ENCODE measurements at places on chromosomes 3 and 15.

GRCh38 chr15:89494031-89494430 lies 2.4 kb downstream of the RHCG start:
- no peak for DNase-seq

- no peak for DNase-seq
These were observed 35.4 kb downstream of the PSTPIP1 start for GRCh38 chr15:77030048-77030927.

GRCh38 chr15:83207660-83208366 lies at the start of gene HDGFL3:
HDGFL3 (minus strand) TSS chr15:83207823; CDS start chr15:83207414, 409 bp downstream.
- peak; percentile 79 for DNase-seq

DNA sequence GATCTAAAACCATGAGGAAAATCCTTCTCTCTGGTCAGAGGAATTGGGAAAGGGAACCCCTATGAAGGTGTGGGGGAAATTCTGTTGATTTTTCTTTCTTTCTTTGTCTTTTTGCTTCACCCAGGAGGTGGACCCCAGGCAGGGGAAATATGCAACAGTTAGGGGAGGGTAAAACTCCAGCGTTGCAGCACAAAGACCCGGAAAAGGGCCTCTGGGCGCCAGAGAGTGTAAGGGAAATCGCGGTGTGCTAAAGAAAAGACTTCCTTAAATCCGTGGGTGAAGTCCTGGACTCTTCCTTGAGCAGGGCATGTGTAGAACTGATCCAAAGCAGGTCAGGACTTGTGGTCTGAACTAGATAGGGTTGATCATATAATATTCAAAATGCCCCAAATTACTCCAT lies 11.1 kb upstream of the TBC1D21 start:
- DNase-seq: no peak

DNA sequence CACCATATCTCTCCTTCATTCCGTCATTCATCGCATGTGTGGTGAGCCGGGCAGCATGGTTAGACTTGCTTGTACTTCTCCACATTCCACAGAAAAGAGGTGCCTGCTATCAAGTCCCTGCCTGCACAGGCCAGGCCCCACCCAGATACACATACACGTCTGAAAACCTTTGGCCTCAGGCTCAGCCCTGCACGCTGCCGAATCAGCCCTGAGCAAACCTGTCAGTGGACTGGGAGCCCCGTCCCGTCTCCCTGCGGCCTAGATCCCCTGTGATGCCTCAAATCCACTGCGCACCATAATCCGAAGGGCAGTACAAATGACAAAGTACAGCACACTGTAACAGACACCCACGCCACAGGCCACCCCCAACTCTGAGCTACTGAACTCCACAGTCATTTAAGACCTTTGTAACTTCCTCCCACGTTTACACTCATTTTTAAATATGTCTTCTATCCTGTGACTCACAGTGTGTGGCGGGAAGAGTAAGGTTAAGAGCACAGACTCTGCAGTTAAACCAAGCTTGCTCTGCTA lies 67.1 kb downstream of the MB21D2 start:
- peak; percentile 53 for DNase-seq

GRCh38 chr15:43930556-43930955 lies 103.8 kb downstream of the WDR76 start:
- no peak for DNase-seq

DNA sequence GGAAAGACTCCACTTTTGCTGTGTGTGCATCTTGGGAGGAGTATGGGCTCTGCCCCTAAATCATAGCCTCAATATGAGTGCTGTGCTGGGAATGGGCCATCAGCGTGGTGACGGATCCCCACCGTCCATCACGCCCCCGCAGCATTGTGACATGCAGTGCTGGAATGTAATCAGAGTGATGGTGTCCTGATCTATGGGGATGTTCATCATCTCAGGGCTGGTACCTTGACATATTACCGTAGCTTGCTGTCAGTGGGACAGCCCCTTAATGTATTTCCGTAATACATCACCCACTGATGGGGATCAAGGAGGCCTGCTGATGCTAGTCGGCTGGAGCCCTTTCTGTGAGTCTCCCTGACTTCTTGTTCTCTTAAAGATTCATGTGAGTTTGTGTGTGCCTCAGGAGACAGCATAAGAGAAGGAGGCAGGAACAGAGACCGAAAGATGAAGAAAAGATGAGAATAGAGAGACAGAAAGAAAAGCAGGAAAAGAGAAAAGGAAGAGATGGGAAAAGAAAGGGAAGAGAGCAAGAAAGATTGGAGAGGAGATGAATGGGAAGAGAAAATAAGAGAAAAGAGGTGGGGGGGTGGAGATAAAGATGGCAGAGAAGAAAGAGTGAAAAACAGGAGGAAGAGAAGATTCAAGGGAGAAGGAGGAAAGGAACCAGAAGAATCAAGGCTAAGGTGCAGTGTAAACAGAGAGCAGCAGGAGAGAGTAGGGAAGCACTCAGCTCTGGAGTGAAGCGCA lies 183.7 kb downstream of the RPLP1 start:
- no peak for DNase-seq

GRCh38 chr3:145807990-145808389 lies 353.0 kb downstream of the PLOD2 start:
- peak; percentile 20 for DNase-seq

GRCh38 chr3:28103861-28104260 lies 137.6 kb upstream of the CMC1 start:
- no peak for DNase-seq

- peak; percentile 13 for DNase-seq
These were observed 471.9 kb upstream of the FRG2C start for GRCh38 chr3:75192146-75192616.

GRCh38 chr15:96524676-96525417 lies 194.3 kb downstream of the NR2F2 start:
- DNase-seq: no peak

GRCh38 chr15:101145362-101145761 lies 106.5 kb downstream of the CHSY1 start:
- no peak for DNase-seq

- no peak for DNase-seq
These were observed 1123.0 kb downstream of the ROBO1 start for GRCh38 chr3:78644847-78645246.

DNA sequence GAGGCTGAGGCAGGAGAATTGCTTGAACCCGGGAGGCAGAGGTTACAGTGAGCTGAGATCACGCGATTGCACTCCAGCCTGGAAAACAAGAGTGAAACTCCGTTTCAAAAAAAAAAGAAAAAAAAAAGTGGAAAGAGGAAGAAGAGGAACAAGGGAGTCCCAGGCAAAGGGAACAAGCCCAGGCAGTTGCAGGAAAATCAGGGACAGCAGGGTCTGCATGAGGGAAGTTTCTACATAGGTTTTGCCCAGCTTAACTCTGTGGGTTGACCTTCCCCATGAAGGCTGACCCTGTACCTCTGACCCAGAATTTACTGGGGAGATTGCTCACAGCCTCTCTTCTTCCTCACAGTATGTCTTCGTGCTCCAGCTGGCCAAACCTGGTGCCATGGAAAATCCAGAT lies 12.3 kb downstream of the RBP1 start:
- no peak for DNase-seq

GRCh38 chr3:124685481-124685880 lies 44.8 kb upstream of the UMPS start:
- no peak for DNase-seq

GRCh38 chr3:174232658-174233429 lies 626.3 kb upstream of the NAALADL2 start:
- DNase-seq: no peak

DNA sequence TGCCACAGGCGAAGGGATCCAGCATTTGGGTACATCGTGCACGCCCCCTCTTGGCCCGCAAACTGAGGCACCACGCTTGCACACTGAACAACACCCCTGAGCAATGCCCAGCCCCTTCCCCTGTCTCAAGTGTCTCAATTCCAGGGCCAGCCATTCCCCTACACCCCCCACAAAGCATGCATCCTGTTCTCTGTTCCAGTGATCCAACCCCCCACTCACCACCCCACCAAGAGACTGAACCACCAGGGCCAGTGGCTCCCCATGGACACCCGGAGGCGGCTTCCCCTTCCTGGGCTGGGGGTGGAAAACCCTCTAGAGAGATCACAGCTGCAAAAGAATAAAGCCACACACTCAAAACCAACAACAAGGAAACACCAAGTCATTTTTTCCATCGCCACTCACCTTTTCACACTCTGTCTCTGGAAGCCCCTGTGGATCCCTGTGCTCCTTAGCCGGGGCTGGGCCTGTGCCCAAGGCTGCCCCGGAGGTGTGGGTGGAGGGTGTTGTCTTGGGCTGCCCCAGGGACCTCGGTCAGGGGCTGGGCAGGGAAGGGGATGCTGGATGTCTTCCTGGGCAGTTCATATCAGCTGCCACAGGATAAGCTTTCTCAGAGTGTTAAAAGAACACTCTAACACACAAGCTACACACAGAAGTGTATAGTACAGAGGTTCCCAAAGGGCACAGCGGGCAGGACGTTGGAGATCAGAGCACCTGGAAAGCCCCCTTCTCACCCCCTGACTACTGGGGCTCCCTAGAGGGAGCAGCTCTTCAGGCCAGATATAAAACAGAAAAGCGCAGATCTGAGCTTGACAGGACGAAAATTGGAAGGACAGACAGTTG lies 92.5 kb downstream of the CHSY1 start:
- no peak for DNase-seq

DNA sequence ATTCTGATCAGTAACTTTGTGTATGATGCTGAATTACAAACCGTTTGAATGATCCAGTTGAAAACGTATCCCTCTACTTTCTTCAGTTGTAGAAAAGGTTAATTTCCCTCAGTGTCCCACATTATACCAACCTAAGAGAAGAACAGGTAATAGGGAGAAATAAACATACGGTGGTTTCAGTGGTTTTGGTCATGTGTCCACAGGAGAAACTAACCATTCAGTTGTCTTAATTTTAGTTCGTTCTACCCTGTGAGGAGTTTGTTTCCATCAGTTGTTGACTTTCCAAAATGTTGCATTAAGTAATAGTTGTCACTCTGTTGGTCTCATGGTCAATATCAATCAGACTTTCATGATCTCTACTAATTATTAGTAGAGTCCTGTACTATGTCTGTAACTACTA lies 15.1 kb downstream of the CALML4 start:
- no peak for DNase-seq

DNA sequence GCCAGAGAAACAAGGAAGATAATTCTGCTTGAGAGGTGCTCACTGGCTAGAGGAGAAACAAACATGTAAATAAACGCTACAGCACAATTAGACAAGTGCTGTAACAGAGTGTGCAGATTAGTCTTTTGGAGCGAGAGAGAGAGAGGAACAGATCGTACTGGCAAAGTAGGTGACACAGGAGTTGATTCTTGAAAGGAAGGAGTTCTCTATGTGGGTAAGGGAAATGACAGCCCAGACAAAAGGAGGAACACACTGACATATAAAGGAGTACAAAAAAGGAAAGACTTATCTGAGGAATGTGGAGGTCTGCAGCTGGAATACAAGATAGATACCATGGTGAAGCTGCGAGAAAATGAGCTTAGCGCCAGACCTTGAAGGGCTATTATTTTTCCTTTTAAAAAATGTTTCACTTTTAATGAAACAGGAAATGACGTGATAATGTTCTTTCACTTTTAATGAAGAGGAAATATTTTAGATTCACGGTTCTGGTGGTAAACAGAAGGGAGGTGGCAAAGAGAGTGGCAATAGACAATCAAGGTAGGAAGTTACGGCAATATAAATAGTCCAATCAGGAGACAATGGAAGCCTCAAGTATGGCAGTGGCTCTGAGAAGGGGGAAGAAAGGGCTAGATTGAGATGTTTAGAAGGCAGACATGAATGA lies 202.9 kb downstream of the VPS13C start:
- DNase-seq: no peak
